ENCODE measurements at places on chromosomes 12 and 14. TPM values are rescaled to one million over a fixed set of nuclear protein-coding genes. Genes with fewer than 3 reads are reported as not detected.

TAS2R7 gene
- total RNA-seq = not detected

PLEK2 gene
- total RNA-seq = 3.5 TPM

HOXC11 gene
- total RNA-seq = not detected

AQP6 gene
- not detected for total RNA-seq

PPM1H gene
- total RNA-seq = 0.82 TPM

NUAK1 gene
- total RNA-seq = 0.26 TPM

PLA2G1B gene
- total RNA-seq = 1.8 TPM

CCDC92 gene
- total RNA-seq = 44.9 TPM

NKX2-1 gene
- 0.16 TPM for total RNA-seq

CLMN gene
- total RNA-seq = 0.88 TPM

- no peaks in the 10 kb centered on the region for H3K27me3 ChIP-seq
- H3K4me3 ChIP-seq = peak overlapping the region; percentile 98
- peak overlapping the region; percentile 91 for H3K27ac ChIP-seq
Observed at GRCh38 chr12:92140896-92141536, 4.6 kb downstream of the BTG1 start.

DNA sequence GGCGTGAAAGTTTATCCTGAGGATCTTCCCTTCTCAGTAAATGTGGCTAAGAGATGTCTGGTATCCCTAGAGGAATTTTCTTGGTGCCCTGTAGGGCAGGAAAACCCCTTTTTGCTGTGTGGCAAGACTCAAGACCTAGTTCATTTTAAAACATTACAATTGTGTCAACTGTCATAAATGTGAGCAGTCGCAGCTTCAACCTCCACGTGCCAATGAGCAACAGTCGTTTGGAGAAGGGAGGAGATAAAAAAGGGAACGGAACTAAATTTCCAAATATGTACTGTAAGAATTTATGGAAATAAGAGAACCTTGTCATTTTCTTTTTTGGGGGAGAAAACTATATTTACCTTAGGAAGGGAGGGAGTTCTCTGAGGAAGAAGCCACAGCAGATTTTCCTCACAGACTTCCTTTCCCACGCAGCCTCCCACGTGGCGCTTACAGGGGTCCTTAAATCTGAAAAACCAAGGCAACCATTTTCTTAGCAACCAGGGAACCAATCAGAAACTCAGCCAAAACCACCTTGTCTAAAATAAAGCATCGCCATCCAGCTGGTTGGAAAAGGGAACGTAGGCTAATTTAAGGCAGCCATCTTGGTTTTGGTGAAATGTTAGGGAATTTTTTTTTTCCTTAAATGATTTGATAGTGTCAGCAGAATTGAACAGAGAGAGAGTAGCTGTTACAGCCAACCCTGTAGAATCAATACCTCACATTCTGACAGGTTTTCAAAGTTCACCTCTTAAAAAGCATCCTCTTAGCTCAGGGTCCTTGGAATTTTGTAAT, 99.1 kb downstream of the FIGNL2 start:
- no peaks in the 10 kb centered on the region for H3K36me3 ChIP-seq
- DNase-seq = no peak
- no peak overlapping the region for H3K27ac ChIP-seq
- H3K4me3 ChIP-seq = no peak overlapping the region

- H3K4me3 ChIP-seq = no peak overlapping the region
- no peaks in the 10 kb centered on the region for H3K36me3 ChIP-seq
- no peaks in the 10 kb centered on the region for H3K27me3 ChIP-seq
- no peaks in the 10 kb centered on the region for H3K4me1 ChIP-seq
- DNase-seq = no peak
Observed at GRCh38 chr12:65997056-65997455, 133.5 kb downstream of the LLPH start.

DNA sequence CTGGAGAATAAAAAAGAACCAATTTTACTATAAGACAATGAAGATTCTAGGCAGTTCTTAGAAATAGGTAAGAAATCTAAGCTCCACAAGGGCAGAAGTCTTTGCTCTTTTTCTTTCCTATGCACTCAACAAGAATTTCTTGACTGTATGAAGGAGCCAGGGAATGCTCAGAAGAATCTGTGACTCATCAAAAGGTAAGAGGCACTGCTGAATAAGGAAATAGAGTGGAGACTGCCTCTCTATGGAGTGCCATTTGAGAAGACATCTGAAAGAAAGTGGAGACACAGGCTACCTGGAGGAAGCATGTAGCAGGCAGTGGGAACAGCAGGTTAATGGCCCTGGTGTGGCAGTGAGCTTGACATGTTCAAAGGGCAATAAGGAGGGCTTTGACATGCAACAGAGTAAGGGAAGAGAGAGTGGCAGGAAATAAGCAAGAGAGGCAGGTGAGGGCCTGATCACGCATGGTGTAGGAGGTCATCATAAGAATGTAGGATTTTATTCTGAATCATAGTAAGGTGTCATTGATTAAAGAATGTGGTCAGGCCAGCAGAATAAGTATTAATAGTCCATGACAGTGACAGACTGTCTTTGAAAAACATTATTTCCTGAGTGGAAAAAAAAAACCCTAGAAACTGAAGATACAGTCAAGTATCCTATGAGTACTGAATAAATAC, 446.7 kb upstream of the GARIN6 start:
- no peaks in the 10 kb centered on the region for H3K27me3 ChIP-seq
- H3K4me1 ChIP-seq = no peaks in the 10 kb centered on the region
- no peak overlapping the region for H3K4me3 ChIP-seq
- H3K27ac ChIP-seq = no peak overlapping the region
- no peaks in the 10 kb centered on the region for H3K36me3 ChIP-seq
- no peak for DNase-seq

GRCh38 chr12:97336900-97337751, 125.5 kb upstream of the RMST start:
- H3K27ac ChIP-seq = no peak overlapping the region
- H3K36me3 ChIP-seq = no peaks in the 10 kb centered on the region
- no peaks in the 10 kb centered on the region for H3K4me1 ChIP-seq
- H3K27me3 ChIP-seq = no peaks in the 10 kb centered on the region
- no peak overlapping the region for H3K4me3 ChIP-seq

GRCh38 chr14:92780444-92781232, 13.5 kb upstream of the GOLGA5 start:
- no peaks in the 10 kb centered on the region for H3K27me3 ChIP-seq
- DNase-seq = no peak
- H3K36me3 ChIP-seq = no peaks in the 10 kb centered on the region
- H3K4me3 ChIP-seq = no peak overlapping the region

- no peaks in the 10 kb centered on the region for H3K27me3 ChIP-seq
- H3K4me3 ChIP-seq = no peak overlapping the region
- H3K27ac ChIP-seq = no peak overlapping the region
- H3K36me3 ChIP-seq = no peaks in the 10 kb centered on the region
- no peak for DNase-seq
- no peaks in the 10 kb centered on the region for H3K4me1 ChIP-seq
Observed at GRCh38 chr12:32566663-32567295, 112.3 kb upstream of the DNM1L start.

- H3K4me1 ChIP-seq = no peaks in the 10 kb centered on the region
- H3K27ac ChIP-seq = no peak overlapping the region
- H3K4me3 ChIP-seq = no peak overlapping the region
- H3K27me3 ChIP-seq = peaks cover 10% of the 10 kb centered on the region
Observed at GRCh38 chr12:80941916-80942315, 4.2 kb upstream of the LIN7A start.

DNA sequence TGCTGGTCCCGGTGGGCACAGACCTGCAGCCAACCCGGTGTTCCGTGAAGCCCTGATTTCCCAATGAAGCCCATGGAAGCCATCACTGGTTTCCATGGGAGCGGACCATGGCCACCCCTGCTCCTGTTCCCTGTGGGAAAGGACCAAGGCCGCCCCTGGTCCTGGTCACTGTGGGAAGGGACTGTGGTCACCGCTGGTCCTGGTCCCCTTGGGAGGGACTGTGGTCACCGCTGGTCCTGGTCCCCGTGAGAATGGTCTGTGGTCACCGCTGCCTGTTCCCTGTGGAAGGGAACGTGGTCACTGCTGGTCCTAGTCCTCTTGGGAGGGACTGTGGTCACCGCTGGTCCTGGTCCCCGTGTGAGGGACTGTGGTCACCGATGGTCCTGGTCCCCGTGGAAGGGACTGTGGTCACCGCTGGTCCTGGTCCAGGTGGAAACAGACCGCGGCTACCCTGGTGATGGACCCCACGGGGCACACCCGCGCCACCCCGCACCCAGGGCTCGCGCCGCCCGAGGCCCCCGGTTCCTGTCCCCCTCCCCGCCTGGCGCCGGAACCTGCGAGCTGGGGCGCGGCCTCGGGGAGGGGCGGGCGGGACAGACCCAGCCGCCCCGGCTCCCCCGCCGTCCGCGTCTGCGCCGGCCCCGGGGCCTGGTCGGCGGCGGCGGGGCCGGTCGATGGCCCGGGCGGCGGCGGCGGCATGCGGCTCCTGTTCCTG, at the start of gene GLT1D1:
GLT1D1 (plus strand) TSS at position 594 of the 715 bp plus-strand sequence; CDS start at position 698, 104 bp downstream.
- no peak within 1 kb of the TSS for H3K27ac ChIP-seq
- H3K27me3 ChIP-seq = peaks cover 42% of the 10 kb centered on the region
- no peaks in the 10 kb centered on the region for H3K36me3 ChIP-seq
- H3K4me1 ChIP-seq = no peaks in the 10 kb centered on the region
- H3K4me3 ChIP-seq = no peak within 1 kb of the TSS
- DNase-seq = no peak

- H3K27me3 ChIP-seq = no peaks in the 10 kb centered on the region
- H3K36me3 ChIP-seq = no peaks in the 10 kb centered on the region
- H3K4me1 ChIP-seq = no peaks in the 10 kb centered on the region
- no peak for DNase-seq
Observed at GRCh38 chr12:119710965-119711551, 43.1 kb downstream of the PRKAB1 start.

GRCh38 chr12:122021822-122022392, at the start of gene BCL7A:
Gene BCL7A, plus strand, starts transcription at chr12:122021884. Its CDS starts 208 bp downstream, at chr12:122022092.
- peak within 1 kb of the TSS; percentile 41 for H3K4me3 ChIP-seq
- DNase-seq = peak; percentile 52
- no peak within 1 kb of the TSS for H3K27ac ChIP-seq

- no peaks in the 10 kb centered on the region for H3K36me3 ChIP-seq
- H3K27ac ChIP-seq = no peak overlapping the region
- H3K4me1 ChIP-seq = no peaks in the 10 kb centered on the region
- DNase-seq = no peak
Observed at GRCh38 chr14:51463461-51463860, 188.2 kb upstream of the FRMD6 start.

GRCh38 chr14:102955636-102956408, 33.4 kb downstream of the AMN start:
- H3K4me1 ChIP-seq = no peaks in the 10 kb centered on the region
- no peak overlapping the region for H3K4me3 ChIP-seq
- H3K27me3 ChIP-seq = no peaks in the 10 kb centered on the region
- DNase-seq = no peak

DNA sequence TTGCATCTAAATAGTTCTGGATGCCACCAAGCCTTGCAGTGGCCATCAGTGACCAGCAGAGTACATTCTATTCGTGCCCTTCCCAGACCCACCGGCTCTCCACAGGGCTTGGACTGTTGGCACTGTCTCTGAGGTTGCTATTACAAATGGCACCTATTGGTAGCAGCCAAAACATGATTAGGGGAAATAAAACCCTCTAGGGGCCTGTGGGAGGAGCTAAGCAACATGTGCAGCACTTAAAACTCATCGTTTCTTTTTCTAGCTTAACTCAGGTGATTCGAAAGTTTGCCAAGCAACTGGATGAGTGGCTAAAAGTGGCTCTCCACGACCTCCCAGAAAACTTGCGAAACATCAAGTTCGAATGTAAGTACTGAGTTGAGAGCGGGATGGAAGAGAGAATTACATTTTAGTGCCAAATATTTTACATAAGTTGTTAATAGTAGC, 65.4 kb upstream of the RIC8B start:
- no peaks in the 10 kb centered on the region for H3K4me1 ChIP-seq
- H3K4me3 ChIP-seq = no peak overlapping the region
- no peak overlapping the region for H3K27ac ChIP-seq
- H3K36me3 ChIP-seq = no peaks in the 10 kb centered on the region

- no peaks in the 10 kb centered on the region for H3K36me3 ChIP-seq
- H3K4me3 ChIP-seq = no peak overlapping the region
- no peak for DNase-seq
- no peaks in the 10 kb centered on the region for H3K27me3 ChIP-seq
- H3K4me1 ChIP-seq = no peaks in the 10 kb centered on the region
Observed at GRCh38 chr14:84998216-84998615, 531.7 kb upstream of the FLRT2 start.

GRCh38 chr12:117036046-117036445, 63.2 kb downstream of the TESC start:
- peaks cover 3% of the 10 kb centered on the region for H3K4me1 ChIP-seq
- H3K4me3 ChIP-seq = no peak overlapping the region
- peaks cover 30% of the 10 kb centered on the region for H3K27me3 ChIP-seq
- peaks cover 2% of the 10 kb centered on the region for H3K36me3 ChIP-seq
- H3K27ac ChIP-seq = no peak overlapping the region
- DNase-seq = no peak
